ENCODE measurements at places on chromosomes 2 and 18.

DNA sequence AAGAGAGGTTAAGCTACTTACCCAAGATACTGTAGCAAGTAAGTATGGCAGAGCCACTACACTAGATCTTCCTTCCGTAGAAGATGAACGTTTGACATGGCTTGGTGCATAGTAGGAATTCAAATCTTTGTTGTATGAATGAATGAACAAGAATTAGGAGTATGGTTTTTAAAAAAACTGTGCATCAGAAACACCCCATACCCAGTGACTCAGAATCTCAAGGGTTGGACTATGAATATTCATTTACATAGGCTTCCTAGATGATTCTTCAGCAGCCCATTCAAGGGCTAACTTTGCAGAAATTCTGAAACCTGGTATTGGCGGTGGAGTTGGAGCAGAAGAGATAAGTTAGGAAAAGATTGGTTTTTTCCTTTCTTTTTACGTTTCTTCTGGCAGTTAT, 5.4 kb downstream of the ACTR3 start:
- no peak for DNase-seq

GRCh38 chr2:36834203-36834602, 132.1 kb downstream of the STRN start:
- DNase-seq: no peak

DNA sequence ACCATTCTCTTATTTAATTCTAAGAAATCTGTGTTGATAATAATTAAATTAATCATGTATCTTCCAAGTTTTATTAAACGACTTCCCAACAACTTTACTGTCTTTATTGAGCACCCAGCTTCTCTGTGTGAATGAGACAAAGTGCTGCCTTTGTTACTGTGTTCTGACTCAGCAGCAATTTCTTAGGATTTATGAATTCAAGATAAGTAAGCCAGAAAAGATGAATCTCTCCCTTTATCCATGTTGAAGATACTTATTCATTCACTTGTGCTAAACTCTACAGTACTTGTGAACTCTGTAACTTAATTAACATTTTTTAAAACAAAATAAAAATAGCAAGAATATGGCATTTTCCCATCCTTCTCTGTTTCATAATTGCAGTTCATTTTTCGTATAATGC, 1403.3 kb upstream of the DDX18 start:
- no peak for DNase-seq

DNA sequence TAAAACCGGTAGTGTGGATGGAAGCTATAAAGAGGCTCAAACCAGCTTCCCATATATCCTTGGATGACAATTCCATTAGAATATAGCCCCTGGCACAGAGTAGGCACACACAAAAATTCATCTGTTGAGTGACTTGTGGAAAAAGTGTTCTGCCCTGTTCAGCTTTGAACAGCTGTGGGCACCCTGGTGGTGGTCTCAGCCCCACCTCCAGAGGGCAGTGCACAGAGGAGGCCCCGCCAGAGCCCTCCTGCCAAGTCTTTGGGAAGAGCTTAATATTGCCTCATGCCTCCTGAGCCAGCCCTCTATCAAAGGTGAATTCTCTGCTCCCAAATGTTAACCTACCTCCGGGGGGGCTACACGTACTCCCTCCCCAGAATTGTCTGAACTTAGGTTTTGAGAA, 30.4 kb downstream of the EPAS1 start:
- DNase-seq: no peak

DNA sequence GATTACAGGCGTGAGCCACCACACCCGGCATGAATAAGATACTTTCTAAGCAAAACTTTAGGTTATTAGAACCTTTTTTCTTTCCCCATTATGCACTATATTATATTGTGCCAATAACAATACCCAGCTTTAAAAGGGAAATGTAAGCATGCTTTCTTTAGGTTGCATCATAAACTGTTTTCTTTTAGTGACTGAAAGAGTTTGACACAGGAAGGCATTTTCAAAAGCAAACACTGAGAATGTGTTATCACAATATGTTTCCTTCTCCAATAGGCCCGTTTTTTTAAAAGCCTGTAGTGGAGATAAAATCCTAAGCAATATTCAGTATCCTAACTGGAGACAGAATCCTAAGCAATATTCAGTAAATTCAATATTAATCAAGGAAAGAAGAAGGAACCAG, 16.7 kb upstream of the EPB41L5 start:
- no peak for DNase-seq

DNA sequence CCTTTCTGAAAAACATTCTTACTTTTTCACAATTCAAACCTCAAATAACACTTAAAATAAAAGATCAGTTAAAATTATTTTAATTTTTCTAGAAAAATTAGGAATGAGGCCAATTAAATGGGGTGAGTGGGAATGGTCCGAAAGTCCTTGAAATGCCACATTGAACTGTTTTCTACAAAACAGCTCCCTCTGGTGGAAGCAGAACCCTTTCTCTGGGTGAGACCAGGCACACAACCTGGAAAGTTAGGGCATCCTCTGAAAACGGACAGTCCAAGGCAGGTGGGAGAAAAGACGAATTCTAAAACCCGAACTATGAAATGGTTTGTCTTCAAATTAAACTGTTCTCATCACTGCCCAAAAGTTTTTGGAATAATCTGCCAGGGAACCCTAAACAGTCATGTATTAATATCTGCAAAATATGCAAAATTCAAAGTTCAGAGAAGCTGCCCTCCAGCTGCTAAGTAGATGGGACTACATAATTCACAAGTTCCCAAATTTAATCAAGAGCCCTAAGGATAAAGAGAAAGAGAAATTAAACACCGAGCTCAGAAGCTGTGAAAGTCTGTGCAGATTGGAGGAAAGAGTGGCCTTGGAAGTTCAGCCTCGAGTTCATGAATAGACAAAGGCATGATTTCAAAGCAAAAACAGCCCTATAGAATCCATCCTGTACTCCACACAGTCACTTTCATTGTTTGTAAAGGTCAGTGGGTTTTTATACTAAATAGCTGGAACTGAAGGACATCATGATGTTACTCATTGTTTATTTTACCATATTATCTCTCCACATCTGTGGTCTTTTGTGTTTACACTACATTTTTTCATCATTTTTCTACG, 108.3 kb downstream of the PIEZO2 start:
- peak; percentile 62 for DNase-seq

GRCh38 chr2:180145163-180145562, 138.1 kb upstream of the CWC22 start:
- DNase-seq: no peak

DNA sequence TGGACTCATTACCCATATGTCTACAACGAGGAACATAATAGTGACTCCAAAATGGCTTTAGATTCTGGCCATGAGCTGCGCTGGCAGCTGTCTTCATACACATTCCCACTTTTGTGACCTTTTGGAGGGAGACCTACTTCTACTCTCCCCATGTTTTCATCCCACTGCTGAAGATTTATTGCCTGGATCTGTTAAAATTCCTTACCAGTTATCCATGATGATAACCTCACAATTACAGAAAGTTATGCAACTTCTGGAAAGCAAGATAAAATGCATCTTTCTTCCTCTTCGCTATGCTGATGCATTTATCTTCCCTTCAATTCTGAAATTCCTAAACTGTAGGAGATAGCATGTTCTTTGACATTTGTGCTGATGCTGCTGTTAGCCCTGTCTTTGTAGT, 855.3 kb downstream of the SLC4A3 start:
- DNase-seq: no peak

DNA sequence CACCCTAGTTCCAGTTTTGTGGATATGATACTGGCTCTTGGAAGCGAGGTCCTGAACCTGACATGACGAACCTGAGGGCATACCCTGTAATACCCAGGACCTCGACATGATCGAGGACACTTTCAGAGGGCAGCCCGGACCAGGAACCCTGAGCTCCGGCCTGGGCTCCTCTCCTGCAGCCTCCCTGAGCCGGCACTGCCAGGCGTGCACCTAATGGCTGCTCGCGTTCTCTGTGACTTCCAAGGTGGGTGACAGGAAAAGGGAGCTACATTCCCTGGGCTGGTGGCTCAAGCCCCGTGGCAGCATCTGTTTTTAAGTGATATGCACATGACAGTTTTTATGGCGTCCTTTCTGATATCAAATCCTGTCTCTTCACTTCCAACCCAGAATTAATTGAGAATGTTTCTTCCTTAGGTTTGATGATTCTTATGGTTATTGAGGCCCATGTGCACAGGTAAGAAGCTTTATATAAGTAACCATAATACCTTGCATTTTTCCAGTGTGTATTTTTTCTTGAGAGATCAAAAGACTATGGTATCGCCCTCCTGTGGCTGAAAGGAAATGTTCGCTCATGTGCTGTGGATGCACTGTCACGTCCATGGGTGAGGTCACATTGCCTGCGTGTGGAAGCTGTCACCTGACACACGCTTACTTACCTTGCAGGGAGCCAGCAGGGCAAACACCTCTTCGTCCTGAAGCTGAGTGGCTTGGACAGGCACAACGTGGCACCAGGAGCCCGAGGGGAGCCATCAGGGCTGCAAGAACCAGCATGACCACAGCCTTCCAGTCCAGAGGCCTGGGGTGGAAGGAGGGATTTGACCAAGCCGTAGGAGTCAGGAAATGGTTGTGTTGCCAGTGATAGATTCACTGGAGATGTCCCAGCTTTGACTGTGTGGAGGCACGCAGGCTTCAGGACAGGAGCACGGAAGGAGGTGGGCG, 367.4 kb upstream of the MYT1L start:
- DNase-seq: peak; percentile 13

GRCh38 chr2:26562811-26563645, 78.1 kb downstream of the CIB4 start:
- DNase-seq: no peak

DNA sequence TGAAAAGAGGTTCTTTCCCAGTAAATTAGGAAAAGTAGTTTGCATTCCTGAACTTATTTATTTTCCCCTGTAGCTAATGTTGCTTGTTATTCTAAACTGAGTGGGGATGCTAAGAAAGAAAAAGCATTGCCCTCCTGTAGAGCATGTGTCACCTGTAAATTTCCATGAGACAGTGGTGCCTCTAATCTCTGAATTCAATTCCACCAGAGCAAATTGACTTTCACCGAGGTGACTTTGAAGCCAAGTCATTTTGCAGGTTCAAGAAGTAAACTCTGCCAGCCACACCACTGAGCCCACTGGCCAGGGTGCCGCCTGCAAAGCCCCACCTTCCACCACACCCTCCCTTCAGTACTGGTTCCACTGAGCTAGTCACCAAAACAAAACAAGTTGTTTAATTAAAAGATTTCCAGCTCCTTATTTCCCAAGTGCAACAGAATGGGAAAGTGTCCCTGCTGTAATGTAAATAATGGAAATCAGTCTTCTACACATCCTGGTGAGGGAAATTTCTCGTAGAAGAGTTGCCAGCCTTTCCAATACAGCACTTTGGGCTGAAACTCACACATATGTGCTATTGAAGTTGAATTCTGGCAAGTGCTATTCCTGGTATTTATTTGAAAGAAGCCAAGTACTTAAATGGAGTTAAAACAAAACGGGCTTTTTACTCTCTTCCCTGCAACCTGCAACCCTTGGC, 254.8 kb downstream of the RNF152 start:
- no peak for DNase-seq

DNA sequence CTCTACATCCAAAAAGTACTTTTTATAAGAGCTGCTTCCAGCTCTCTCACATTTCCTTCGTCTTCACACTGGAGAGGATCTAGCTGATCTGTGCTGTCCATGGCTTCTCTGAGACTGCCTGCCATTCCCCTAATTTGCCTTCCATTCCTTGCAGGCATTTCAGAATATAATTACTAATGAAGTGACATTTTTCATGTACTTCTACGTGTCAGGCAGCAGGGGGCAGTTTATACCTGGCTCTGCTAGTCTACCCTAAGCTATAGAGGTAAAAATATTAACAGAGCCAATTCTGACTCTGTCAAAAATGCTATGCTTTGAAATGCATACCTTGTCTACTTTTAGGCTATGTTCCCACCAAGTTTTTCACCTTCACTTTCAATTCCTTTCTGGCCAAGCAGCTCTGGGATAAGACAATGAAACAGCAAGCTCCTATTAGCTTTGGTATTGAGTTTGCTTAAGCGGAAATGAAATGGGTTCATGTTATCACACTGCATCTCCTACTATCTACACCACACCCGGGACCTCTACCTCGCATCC, 81.9 kb downstream of the MEP1B start:
- DNase-seq: peak; percentile 22

DNA sequence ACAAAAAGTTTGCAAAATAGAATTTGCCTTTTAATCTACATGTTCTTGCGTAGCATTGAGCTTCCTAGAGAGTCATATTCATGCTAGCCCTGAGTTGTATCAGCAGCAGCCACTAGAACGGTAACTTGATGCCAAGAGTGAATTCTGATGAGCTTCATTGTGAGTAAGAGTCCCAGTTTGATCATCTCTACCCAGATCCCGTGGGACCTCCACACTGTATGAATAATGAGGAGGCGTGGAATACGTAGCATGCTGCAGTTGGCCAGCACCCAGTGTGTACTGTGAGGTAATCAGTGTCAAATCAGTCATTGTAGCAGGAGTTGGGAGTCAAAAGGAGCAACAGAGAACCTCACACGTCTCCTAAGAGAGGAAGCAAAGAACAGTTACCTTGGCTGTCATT, 197.9 kb downstream of the NEDD4L start:
- no peak for DNase-seq

DNA sequence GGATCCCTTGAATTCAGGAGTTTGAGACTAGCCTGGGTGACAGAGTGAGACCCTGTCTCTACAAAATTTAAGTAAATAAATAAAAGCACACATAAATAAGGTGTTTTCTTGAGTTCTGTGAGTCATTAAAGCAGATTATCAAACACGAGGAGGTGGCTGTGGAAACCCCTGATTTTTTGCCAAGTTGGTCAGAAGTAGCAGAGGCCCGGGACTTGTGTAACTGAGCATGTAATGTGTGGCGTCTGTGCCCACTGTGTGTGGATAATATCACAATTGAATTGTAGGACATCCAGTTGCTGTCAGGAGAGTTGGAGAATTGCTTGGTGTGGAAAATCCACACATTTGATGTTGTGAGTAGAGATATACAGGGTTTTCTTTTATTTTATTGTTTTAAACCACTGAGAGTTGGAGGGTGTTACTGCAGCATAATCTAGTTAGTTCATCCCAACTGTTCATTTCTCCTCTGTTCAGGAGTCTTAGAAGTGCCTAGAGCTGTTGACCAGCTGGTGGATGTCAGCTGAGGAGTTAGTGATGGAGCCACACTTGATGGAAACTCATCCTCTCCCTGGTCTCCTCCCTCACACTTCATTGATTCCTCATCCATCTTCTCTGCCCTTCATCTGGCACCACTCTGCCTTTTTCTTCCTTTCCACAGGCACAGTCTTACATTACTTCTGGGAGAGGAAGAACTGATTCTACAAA, 45.9 kb upstream of the RHOB start:
- DNase-seq: no peak

DNA sequence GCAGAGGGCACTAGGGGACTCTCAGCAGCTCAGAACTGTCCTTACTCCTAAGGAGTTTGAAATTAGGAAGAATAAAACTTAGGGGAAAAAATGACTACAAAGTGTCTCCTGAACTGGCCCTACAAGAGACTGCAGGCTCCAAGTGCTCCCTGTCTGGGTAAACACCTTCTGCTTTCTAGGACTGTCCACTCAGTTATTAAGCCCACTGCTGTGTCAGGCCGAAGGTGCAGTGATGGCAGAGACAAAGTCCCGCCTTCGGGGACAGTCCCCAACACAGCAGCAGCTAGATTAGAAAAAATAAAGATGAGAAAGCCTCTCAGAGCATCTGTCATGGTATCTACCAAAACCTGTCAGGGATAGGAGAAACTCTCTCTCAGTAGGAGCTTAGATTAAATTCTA, 28.3 kb downstream of the TWIST2 start:
- no peak for DNase-seq
